Pulmonary artery endothelial cell (primary cell): ENCODE measurements at places on chromosomes 2 and 18. TPM values are rescaled to one million over a fixed set of nuclear protein-coding genes. Genes with fewer than 3 reads are reported as not detected.

Gene SETBP1
- 3.7 and 4.0 TPM in 2 replicates for total RNA-seq

Gene WNT10A
- not detected in 2 replicates for total RNA-seq

Gene AFF3
- under 0.01 TPM in 1 of 2 replicates, not detected in the other for total RNA-seq

Gene BCS1L
- total RNA-seq, result 33.9 and 57.8 TPM in 2 replicates

Gene CBLN2
- 0.18 and 1.1 TPM in 2 replicates for total RNA-seq

Gene PLCD4
- total RNA-seq, result 1.6 and 3.0 TPM in 2 replicates

Gene MBD2
- 46.2 and 58.9 TPM in 2 replicates for total RNA-seq

Gene ALPI
- not detected in 2 replicates for total RNA-seq

Gene SPATA3
- not detected in 2 replicates for total RNA-seq

Gene NRP2
- 43.3 and 82.0 TPM in 2 replicates for total RNA-seq

Gene AKAIN1
- total RNA-seq, result not detected in 2 replicates

Gene ERBB4
- 0.07 and 0.11 TPM in 2 replicates for total RNA-seq

Gene MOGAT1
- total RNA-seq, result not detected in 2 replicates

Gene B3GNT7
- 0.26 and 0.49 TPM in 2 replicates for total RNA-seq

Gene CDH20
- not detected in 2 replicates for total RNA-seq

Gene KCNK3
- total RNA-seq, result not detected in 2 replicates
